Kidney tubule cell (primary cell): ENCODE measurements at places on chromosomes 7 and 10.
A peak's percentile ranks its signal among the peaks of the same experiment; 100 is the strongest.

DNA sequence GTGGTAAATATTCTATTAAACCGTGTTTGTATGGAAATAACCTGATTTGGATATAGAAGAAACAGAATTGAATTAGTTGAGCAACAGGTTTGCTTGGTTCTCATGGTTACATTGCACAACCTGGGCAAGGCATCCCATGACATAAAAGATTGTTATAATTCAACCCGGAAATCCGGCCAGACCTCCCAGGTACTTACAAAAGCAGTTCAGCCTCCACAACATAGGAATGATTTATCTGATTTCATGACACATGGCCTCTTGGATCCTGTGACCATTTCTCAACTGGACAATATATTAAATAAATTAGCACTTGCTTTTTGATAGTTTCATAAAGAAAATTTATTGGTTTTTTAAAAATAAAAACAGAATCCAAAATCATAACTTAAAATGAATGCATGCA is 55.1 kb upstream of the PTPN12 start:
- DNase-seq, result peak; percentile 93

- peak; percentile 72 for DNase-seq
Observed at GRCh38 chr7:112990624-112991023, 96.0 kb downstream of the GPR85 start.

- DNase-seq, result no peak
Observed at GRCh38 chr10:70592746-70593512, 9.6 kb downstream of the PRF1 start.

DNA sequence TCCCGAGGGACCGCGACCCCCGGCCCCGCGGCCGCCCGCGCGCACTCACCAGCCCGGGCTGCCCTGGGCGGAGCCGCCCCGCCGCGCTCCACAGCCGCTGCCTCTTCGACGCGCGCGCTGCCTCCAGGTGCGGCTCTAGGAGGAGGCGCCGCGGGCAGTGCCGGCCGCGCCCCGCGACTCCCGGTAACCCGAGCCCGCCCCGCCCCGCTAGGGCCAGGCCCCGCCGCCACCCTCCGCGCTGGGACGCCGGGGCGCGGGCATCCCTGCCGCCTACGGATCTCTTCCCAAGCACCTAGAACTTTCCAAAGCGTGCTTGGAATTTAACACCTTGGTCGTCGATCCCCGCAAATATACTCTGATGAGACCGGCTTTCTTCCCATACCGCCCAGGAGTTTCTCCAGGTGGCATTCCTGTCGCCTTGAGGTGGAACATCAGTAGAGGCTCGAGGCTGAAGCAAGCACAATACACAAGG is at the start of gene SLC26A5:
Gene SLC26A5 (minus strand): TSS at position 159 of the 472 bp plus-strand sequence. CDS start 24,693 bp downstream, outside the sequence.
- peak; percentile 26 for DNase-seq

DNA sequence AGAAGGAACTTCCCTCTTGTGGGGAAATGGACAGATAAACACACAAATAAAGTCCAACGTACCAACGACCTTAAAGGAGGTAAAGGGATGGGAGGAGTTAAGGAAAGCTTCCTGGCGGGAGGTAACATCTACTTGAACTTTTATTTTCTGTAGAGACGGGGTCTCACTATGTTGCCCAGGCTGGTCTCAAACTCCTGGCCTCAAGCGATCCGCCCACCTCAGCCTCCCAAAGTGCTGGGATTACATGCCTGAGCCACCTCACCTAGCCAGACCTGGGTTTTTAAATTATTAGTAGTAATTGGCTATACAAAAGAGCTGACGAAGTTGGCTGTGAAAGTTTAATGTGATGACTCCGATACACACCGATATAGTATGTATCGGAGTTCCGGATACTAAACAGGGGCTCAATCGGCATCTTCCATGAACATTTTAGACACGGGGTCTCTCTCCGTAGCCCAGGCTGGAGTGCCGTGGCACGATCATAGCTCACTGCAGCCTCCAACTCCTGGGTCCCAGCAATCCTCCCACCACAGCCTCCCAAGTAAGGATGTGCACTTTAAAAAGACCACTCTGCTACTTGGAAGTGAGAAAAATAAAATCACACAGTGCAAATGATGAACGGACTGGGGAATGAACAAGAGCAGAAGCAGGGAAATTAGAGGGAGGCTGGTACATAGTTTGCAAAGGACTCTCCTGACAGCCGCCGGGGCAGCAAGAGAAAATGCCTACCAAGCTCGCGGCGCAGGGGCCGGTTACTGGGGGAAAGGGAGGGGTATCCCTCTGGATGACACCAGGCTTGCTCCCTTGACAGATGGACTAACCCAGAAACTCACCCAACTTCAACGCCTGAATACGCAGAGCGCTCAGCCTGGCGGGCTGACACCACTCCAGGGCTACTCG is 1.0 kb downstream of the BCL7B start:
- DNase-seq, result peak; percentile 13

DNA sequence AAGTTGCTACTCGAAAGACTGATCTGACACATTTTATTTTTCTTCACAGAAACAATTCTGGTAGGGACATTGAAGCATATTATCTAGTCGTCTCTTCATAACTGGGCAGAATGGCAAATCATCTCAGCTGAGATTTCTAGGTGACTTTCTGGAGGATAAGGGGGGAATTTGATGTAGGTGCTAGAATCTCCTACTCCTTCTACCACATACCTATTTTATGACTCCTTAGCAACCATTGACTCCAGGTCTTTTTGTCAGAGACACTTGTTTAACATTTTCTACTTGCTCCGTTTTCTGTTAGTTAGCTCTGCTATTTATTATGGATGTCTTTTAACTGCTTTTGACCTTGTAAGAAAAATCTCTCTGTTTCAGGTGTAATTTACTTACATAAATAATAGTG is 380.9 kb upstream of the SEMA3C start:
- DNase-seq, result peak; percentile 53

- DNase-seq, result peak; percentile 56
Observed at GRCh38 chr7:133230591-133231194, 22.2 kb upstream of the EXOC4 start.

DNA sequence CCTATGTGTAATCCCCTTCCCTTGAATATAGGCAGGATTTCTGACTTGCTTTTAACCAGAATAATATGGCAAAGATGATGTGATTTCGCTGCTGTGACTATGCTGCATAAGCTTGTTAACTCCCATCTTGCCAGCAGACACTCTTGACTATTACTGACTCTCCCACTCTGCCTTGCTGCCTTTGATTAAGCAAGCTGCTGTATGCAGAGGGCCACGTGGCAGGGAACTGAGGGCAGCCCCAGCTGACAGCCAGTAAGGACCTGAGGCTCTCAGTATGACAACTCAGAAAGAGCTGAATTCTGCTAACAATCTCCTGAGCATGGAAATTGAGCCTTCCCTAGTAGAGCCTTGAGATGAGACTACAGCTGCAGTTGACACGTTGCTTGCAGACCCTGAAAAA is 279.4 kb upstream of the CACNA2D1 start:
- DNase-seq, result no peak

- no peak for DNase-seq
Observed at GRCh38 chr7:159269745-159270144, 125.1 kb upstream of the VIPR2 start.

- DNase-seq, result no peak
Observed at GRCh38 chr10:50438049-50438936, 185.5 kb downstream of the SGMS1 start.

DNA sequence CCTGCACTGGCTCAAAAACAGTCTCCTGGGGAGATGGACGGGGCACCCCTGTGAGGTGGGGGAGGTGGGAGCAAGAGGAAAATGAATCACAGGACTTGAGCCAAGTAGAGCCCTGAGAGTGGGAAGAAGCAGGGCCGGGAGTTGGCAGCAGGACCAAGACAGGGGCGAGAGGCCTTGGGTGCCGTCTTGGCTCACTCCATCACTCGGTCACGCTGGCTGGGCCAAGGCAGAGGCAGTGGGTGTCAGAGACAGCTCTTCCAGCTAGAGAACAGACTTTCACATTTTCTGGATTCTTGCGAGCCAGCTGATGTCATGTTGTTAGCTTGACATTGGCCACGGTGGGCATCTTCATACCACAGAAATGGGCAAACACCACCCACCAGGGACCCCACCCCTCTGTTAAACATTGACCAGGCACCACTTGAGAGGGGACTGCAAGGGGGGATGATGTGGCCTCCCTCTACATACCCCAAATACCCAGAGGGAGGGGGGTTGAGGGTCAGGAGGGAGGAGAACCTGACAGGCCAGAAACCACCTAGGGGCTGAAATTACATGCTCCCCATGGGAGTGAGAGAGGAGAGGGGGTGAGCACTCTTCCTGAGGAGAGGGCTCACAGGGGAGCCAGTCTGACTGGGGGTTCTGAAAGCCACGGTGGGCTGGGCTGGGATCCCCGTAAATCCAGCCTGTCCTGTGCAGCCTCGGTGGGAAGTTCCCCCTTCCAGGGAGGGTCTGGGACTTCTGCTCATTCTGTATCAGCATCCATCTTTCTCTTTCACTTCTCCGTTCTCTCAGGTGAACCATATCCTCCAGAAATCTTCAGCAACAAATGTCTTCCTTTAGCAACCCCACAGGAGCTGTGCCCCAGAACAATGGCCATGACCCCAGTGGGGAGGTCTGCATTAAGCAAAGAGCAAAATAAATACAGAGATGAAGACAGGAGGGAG is 19.6 kb downstream of the CAMK2B start:
- peak; percentile 44 for DNase-seq

DNA sequence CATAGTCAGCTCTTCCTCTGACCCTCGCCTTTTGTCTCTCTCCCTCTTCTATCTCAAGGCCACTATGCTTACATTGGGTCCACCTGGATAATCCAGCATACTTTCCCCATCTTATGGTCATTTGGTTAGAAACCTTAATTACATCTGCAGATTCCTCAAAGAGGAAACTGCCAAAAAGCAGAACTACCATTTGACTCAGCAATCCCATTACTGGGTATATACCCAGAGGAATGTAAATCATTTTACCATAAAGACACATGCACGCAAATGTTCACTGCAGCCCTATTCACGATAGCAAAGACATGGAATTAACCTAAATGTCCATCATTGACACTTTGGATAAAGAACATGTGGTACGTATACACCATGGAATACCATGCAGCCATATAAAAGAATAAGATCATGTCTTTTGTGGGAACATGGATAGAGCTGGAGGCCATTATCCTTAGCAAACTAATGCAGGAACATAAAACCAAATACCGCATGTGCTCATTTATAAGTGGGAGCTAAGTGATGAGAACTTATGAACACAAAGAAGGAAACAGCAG is 114.8 kb upstream of the NPY start:
- no peak for DNase-seq

- DNase-seq, result no peak
Observed at GRCh38 chr10:72164617-72165016, 51.2 kb upstream of the ANAPC16 start.

GRCh38 chr7:137032436-137032835 is 164.0 kb downstream of the CHRM2 start:
- DNase-seq, result no peak

GRCh38 chr7:43649755-43650274 is 66.9 kb downstream of the STK17A start:
- peak; percentile 79 for DNase-seq

DNA sequence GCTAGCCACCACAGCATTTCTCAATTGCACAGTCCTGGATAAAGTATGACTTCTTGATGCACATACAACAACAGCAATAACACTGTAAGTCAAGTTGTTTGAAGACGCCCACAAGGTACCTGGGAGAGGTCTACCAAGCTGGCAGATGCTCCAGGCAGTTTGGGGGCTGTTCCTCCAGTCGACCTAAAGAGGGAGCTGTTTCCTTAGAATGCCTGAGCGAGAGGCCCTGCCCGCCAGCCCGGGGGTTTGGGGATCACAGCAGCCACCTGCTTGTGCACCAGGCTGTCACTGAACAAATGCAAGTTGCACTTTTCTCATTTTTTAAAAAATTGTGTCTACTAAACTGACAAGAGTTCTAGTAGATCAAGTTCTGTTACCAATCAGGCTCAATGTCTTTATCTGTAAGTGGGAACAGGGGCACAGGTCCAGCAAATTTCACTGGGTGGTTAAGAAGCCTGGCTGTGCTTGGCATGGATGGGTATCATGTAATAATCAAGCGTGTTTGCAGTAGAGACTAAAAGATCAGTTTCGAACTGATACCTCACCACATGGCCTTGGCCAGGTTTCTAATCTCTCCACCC is 193.8 kb upstream of the ADO start:
- DNase-seq, result peak; percentile 51

DNA sequence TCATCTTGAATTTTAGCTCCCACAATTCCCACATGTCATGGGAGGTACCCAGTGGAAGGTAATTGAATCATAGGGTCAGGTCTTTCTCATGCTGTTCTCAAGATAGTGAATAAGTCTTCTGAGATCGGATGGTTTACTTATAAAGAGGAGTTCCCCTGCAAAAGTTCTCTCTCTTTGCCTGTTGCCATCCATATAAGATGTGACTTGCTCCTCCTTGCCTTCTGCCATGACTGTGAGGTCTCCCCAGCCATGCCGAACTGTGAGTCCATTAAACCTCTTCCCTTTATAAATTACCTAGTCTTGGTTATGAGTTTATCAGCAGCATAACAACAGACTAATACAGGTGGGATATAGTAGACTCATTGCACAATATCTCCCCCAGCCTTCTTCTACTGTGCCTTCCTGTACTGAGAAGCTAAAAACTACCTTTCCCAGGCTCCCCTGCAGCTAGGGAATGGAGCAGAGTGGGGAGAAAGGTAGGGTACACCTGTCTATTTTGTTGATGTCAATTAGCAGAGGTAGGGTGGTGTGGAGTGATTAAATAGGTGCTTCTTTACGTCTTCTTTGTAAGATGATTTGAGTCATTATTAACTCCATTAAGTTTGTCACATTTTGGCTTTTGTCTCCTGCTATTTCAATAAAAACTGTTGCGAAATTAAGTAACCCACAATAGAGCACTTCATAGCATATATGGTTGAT is 48.2 kb upstream of the EBLN1 start:
- no peak for DNase-seq

- peak; percentile 22 for DNase-seq
Observed at GRCh38 chr7:2012981-2013380, 219.8 kb downstream of the MAD1L1 start.

GRCh38 chr7:107943018-107943417 is 52.0 kb downstream of the DLD start:
- DNase-seq, result no peak

DNA sequence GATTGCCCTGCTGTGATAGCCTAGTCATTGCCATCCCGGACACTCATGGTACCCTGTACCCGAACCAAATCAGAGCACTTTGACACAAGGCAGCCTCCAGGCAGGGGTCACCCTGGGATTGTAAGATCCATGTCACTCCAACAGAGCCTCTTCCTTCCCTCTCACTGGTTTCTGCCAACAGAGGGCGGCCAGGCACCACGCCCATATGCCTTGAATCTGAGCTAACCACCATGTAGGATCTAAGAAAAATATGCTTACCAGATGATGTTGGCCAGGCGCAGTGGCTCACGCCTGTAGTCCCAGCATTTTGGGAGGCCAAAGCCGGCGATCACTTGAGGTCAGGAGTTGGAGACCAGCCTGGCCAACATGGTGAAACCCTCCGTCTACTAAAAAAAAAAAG is 389.2 kb upstream of the KLF6 start:
- no peak for DNase-seq
